Gastrocnemius medialis (tissue), 4 donors: ENCODE measurements at places on chromosomes 6 and 20. TPM values are rescaled to one million over a fixed set of nuclear protein-coding genes. Genes with fewer than 3 reads are reported as not detected.

DNA sequence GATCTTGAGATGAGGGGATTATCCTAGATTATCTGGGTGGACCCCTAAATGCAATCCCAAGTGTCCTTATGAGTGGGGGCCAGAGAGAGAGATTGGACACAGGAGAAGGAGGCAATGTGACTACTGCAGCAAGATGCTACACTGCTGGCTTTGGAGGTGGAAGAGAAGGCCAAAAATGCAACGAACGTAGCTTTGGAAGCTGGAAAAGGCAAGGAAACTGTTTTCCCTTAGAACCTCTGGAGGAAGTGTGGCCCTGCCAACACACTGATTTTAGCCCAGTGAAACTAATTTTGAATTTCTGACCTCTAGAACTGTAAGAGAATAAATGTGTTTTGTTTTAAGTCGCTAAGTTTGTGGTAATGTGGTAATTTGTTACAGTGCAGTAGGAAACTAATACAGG is 15.7 kb downstream of the PPARD start:
- no peak for DNase-seq

DNA sequence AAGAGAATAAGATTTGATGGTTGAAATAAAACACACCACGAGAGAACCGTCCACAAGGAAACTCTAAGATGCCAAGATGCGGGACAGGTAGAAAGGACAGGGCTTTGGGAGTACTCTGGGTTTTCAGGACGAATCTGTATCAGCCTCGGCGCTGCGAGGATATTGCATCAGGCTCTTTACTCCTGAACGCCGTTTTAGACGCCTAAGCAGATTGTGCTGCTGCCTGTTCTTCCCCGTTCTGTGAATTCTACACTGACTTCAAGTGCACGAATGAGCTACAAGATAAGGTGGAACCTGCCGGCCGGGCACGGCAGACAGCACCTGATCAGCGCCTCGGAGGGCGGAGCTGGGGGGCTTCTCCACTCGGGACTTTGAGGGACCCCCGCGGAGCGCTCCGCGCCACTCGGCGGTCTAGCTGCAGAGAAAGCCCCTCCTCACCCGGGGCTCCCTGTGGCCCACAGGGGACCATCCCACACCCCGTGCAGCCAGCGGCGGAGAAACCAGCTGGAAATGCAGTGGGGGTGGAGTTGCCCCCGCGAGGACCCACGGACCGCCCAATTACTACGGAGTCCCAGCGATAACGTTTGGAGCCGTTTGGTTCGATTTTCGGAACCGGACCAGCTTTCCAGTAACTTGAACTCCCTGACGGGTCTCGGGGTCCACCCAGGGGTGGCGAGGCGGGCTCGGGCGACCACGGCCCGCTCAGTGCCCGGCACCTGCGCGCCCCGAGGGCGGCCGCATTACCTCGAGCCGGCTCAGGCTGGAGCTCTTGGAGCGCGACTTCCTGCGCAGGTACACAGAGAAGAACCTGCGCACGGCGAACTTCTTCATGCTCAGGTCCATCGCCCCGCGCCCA is 646 bp downstream of the RPS6KA2 start:
- DNase-seq, result no peak

Gene TFAP2B
- not detected for total RNA-seq

- no peak for DNase-seq
Observed at GRCh38 chr6:18308070-18308735, 43.9 kb upstream of the DEK start.

Gene RAMACL
- total RNA-seq, result 0.18 TPM

- DNase-seq, result no peak
Observed at GRCh38 chr6:82205930-82206392, 41.6 kb downstream of the IBTK start.

Gene LEMD2
- 34.1 TPM for total RNA-seq

Gene MUCL3
- not detected for total RNA-seq

- no peak for DNase-seq
Observed at GRCh38 chr6:75077701-75078100, 128.2 kb downstream of the COL12A1 start.

- DNase-seq, result no peak
Observed at GRCh38 chr6:84618046-84618752, 146.2 kb downstream of the TBX18 start.

Gene MAN1A1
- total RNA-seq, result 21.9 TPM

DNA sequence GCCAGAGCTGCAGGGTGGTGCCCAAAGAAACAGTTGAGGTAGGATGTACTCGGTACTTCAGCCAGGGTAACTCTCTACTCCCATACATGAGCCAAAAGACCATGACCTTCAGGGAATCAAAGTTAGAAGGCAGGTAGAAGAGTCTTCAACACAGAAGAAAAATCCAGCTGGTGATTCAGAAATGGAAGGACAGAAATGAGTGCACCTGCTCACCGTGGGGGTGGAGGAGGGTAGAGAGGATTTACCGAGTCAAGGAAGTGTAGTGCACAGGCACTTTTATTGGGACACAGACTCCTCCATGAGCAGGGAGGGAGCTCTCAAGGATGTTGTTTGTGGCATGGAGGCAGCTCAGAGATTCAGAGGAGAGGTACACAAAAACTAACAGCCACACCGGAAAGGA is 330.3 kb upstream of the PRDM1 start:
- no peak for DNase-seq

GRCh38 chr6:3209114-3210023 is 18.1 kb downstream of the TUBB2B start:
- no peak for DNase-seq

Gene MLIP
- total RNA-seq, result 133 TPM

Gene TAAR2
- total RNA-seq, result not detected

Gene CALHM5
- total RNA-seq, result 0.67 TPM

GRCh38 chr6:168181316-168181715 is 102.3 kb upstream of the FRMD1 start:
- DNase-seq, result no peak

Gene BTNL2
- total RNA-seq, result not detected

DNA sequence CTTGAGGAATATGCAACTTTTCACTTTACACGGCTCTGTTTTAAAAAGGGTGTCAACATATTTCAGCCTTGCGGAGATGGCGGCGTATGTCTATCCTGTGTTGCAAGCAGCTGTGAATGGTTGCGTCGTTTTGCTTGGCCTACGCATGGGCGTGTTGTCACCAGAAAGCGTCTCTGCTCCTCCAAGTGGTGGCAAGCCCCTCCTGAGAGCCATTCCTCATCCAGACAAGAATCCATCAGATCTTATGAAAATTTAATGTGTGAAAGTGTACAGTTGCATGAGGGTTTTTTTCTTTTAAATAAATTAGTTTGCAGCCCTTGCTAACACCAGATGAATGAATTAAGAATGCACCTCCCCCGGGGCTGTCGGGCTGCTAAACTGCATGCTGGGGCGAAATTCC is 114.4 kb downstream of the PHACTR3 start:
- DNase-seq, result no peak

DNA sequence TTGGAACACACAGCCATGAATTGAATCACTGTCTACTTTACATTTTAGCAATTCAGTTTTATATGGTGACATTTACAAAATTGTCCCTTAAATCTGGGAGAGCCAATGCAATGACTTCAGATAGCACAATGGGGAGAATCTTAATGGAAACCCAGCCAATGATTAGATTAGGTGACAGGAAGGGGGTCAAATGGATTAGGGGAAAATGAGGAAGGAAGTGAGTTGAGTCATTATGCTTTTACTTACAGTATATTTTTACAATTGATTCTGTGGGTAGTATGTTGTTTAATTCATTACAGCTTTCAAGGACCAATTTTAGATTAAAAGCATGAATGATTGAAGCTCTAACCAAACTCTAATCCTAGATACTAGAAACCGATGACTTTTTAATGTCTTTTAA is 229.8 kb downstream of the SOX4 start:
- no peak for DNase-seq

Gene JAG1
- total RNA-seq, result 10.3 TPM

DNA sequence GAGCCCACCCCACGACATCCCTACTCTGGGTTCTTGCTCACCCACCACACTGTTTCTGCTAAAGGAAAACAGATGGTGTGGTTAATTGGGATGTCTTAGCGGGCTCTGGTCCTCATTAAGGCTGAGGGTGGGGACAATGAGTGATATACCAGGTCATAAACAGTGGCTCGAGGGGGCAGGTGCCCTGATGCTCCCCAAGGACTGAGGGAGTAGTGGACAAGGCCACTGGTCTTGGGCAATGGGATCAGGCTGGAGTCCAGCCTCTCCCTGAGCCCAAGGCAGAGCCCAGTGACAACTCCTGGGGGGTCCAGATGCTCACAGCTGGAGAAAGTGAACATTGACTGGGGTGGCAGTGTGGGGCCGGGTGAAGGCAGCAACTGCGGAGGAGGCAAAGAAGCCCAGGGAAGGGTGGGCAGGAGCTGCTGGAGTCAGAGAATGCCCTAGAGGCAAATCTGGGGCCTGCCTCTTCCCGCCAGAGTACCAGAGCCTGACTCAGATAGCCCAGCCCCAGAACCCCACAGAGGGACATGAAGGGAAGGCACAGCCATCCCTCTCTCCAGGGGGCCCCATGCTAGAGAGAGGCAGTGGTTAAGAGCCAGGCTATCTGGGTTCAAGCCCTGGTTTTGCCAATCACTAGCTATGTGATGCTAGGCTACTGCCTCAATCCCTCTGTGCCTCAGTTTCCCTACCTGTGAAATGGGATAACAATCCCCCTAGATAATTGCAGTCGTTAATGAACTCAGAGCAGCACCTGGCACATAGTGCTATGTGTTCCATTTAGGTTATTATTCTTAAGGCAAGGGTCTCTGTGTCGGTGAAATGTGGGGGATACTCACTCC is 72.3 kb downstream of the MRPL14 start:
- DNase-seq, result no peak

DNA sequence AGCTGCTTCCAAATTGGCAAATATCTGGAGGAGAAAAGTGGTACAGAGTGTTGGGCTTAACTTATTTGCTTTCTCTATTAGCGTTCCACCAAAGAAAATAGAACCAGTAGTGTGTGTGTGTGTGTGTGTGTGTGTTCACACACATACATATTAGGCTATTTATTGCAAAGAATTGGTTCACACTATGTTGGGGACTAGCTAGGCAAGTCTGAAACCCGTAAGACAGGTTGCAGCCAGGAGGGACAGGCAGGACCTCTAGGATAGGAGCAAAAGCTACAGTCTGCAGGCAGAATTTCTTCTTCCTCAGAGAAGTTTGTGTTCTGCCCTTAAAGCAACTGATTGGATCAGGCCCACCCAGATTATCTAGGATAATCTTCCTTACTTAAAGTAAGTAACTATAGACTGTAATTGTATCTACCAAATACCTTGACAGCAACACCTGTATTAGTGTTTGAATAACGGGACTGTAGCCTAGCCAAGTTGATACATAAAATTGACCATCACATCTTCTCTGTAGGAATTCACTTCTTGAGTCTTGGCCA is 12.8 kb downstream of the KCTD20 start:
- no peak for DNase-seq

DNA sequence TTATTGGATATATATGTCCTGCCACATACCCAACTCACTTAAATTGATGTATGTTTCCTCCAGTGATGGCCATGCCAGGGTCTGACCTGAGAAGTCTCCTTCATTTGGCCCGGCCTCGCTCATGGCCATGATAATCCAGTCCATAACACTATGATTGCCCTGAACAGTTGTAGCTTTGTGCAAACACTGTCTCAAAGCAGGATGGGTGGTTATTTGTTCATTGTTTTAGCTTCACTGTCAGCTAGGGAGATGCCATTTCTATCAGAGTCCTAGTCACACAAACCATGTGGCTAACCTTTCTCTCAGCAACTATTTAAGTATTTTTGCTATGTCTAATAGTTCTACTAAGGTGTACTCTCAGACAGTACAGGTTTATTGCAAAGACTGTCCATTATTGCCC is 47.6 kb upstream of the ZNF337 start:
- DNase-seq, result no peak

GRCh38 chr6:101711518-101711917 is 318.0 kb downstream of the GRIK2 start:
- no peak for DNase-seq

GRCh38 chr6:3643921-3644738 is 107.4 kb downstream of the PXDC1 start:
- DNase-seq, result no peak

GRCh38 chr6:131954059-131954774 is 3.0 kb upstream of the CCN2 start:
- DNase-seq, result no peak

DNA sequence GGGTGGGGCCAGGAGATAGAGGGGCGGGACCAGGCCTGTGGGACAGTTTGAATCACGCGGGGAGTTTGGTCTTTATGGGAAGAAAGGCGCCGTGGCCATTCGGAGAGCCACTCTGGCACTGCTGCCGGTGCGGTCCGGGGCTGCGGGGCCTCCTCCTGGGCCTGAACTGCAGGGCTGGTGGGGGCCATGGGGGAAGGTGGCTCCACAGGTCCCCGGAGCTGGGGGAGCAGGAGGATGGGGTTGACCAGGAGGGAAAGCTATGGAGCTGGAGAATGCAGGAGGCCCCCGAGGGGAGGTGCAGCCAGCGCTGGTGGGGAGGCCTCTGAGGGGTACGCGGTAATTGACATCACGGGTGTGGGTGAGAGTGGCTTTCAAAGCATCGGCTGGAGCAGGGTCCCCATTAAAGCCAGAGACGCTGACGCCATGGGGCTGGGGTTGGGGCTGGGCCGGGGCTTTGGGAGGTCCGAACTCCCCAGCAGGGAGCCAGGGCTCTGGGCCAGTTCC is 1.8 kb upstream of the BHLHE23 start:
- no peak for DNase-seq

Gene COL21A1
- total RNA-seq, result 1.1 TPM

GRCh38 chr6:32170294-32170693 is 5.6 kb downstream of the AGPAT1 start:
- DNase-seq, result no peak

DNA sequence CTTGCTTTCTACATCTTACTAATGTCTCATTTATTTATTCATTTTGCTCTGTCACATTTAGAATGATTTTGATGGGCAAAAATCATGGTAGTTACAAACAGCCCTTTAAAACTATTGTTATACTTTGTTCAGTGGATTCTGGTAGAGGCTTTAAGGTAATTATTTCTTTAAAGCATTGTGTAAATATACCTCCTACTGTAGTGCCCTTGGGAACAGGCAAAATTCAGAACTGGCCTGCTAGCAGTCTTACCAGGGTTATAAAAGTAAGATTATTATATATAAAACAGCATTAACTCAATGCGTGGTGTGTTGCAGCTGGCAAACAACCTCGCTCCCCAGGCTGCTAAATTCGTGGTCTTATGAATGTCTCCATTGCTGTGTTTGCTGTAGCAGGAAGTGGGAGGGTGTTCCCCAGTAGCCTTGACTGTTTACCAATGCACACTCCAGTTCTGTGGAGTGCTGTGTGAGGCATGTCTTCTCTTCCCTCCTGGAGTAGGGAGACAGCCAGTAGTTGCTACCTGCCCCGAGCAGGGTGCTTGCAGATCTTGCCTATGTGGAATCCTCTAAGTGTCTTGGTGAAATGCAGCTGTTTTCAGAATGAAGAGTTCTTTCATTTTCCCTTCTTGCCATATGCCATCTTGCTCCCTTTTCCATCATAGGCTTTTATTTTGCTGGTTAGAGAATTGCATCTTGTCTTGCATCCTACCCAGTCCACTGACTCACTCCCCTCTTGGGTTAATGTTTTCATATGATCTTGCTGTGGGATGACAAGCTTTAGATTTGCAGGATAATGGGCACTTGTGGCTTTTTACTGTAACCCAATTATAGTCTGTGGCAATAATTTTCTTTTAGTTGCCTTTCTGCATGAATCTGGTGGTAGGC is 45.3 kb downstream of the IGF2R start:
- DNase-seq, result no peak

GRCh38 chr6:96917098-96917497 is 7.4 kb upstream of the KLHL32 start:
- no peak for DNase-seq

GRCh38 chr6:12060780-12061609 is 48.9 kb downstream of the HIVEP1 start:
- peak; percentile 40 for DNase-seq

- DNase-seq, result no peak
Observed at GRCh38 chr20:48668451-48668946, 159.3 kb downstream of the PREX1 start.

Gene NRSN1
- total RNA-seq, result not detected
